Activated B cell treated with CpG ODN at 0.5 μM for 24 hours (primary cell): ENCODE measurements at places on chromosomes 13 and 19. TPM values are rescaled to one million over a fixed set of nuclear protein-coding genes. Genes with fewer than 3 reads are reported as not detected.

Gene WTIP
- 0.07 and 0.38 TPM in 2 replicates for total RNA-seq

Gene FSD1
- total RNA-seq: 1.4 and 2.6 TPM in 2 replicates

Gene ZFP14
- 7.7 and 10.4 TPM in 2 replicates for total RNA-seq

Gene ZFR2
- 0.31 and 0.34 TPM in 2 replicates for total RNA-seq

Gene SACS
- 27.2 and 29.3 TPM in 2 replicates for total RNA-seq

Gene CTXN1
- not detected in 2 replicates for total RNA-seq

Gene EPSTI1
- 30.6 and 32.8 TPM in 2 replicates for total RNA-seq

Gene CACNG7
- total RNA-seq: not detected in 2 replicates

Gene ICAM5
- 0.76 and 1.2 TPM in 2 replicates for total RNA-seq

Gene SLC25A41
- 0.40 and 0.69 TPM in 2 replicates for total RNA-seq

Gene GARIN5A
- total RNA-seq: 0.29 and 0.67 TPM in 2 replicates

Gene NKPD1
- 0.11 and 0.12 TPM in 2 replicates for total RNA-seq

Gene ICAM4
- total RNA-seq: 0.71 and 0.95 TPM in 2 replicates

Gene IFNL4
- not detected in 2 replicates for total RNA-seq

DNA sequence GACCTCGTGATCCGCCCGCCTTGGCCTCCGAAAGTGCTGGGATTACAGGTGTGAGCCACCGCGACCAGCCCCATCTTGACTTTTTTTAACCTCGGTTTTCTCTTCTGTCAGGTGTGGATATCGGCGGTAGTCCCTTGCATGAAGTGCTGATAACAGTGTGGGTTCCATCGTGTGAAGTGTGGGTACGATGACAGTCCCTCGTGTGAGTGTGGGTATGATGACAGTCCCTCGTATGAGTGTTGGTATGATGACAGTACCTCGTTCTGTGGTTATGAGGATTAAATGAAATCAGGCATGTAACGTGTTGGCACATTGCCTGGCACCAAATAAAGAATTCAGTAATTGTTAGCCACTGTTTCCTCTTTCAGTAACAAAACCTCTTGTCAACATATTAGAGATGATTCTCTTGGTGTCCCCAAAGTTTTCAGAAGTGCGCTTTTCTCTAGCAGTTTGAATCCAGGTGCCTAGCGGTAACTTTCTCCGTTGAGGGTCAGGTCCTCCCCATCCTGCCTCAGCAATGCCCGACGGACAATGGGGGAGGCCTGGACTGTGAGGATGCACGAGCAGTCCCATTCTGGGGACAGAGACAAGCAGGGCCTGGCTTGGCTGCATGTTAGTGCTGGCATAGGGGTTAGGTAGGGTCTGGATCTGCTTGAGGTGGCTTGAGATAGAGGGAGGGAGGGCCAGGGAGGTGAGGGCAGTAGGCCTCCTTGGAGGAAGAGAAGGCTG is 15.3 kb downstream of the GATAD2A start:
- peaks cover 79% of the 10 kb centered on the region for H3K4me1 ChIP-seq
- DNase-seq: no peak
- peak overlapping the region; percentile 41 for H3K4me3 ChIP-seq
- H3K27ac ChIP-seq: peak overlapping the region; percentile 46
- no peaks in the 10 kb centered on the region for H3K27me3 ChIP-seq

GRCh38 chr19:54311486-54311885 is 1.5 kb downstream of the LILRA5 start:
- DNase-seq: no peak
- no peaks in the 10 kb centered on the region for H3K36me3 ChIP-seq
- H3K4me3 ChIP-seq: no peak overlapping the region
- H3K4me1 ChIP-seq: peaks cover 14% of the 10 kb centered on the region
- peaks cover 29% of the 10 kb centered on the region for H3K27me3 ChIP-seq
- H3K27ac ChIP-seq: no peak overlapping the region

DNA sequence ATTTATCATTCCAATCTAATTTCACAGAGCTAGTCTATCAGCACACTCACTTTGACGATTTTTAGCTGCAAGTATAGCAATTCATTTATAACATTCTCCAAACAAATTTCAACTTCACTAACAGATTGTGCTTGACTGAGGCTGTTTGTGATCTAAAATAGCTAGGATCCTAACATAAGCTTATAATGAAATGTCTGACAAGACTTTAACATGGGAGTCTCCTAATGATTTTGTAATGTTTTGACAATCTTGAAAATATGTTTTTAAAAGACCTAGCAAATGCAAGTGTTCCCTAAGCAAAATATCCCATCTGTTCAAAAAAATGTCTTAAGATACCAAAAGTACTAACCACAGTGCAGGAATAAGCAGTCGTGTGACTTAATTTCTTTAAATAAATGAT is 889.5 kb upstream of the SPRY2 start:
- no peaks in the 10 kb centered on the region for H3K4me1 ChIP-seq
- H3K27me3 ChIP-seq: no peaks in the 10 kb centered on the region
- no peaks in the 10 kb centered on the region for H3K36me3 ChIP-seq
- H3K27ac ChIP-seq: no peak overlapping the region

- no peak overlapping the region for H3K4me3 ChIP-seq
- no peak for DNase-seq
- H3K27ac ChIP-seq: no peak overlapping the region
- no peaks in the 10 kb centered on the region for H3K4me1 ChIP-seq
- peaks cover 11% of the 10 kb centered on the region for H3K27me3 ChIP-seq
- no peaks in the 10 kb centered on the region for H3K36me3 ChIP-seq
Measured at GRCh38 chr13:112438515-112438914, 62.4 kb downstream of the SPACA7 start.

- no peaks in the 10 kb centered on the region for H3K4me1 ChIP-seq
- no peaks in the 10 kb centered on the region for H3K36me3 ChIP-seq
- H3K27ac ChIP-seq: no peak overlapping the region
- no peak for DNase-seq
- H3K27me3 ChIP-seq: no peaks in the 10 kb centered on the region
Measured at GRCh38 chr13:107299717-107300116, 731.8 kb upstream of the ARGLU1 start.

- H3K27ac ChIP-seq: no peak overlapping the region
- no peaks in the 10 kb centered on the region for H3K4me1 ChIP-seq
- no peaks in the 10 kb centered on the region for H3K27me3 ChIP-seq
- H3K36me3 ChIP-seq: no peaks in the 10 kb centered on the region
Measured at GRCh38 chr13:38577048-38577447, 109.8 kb upstream of the FREM2 start.

DNA sequence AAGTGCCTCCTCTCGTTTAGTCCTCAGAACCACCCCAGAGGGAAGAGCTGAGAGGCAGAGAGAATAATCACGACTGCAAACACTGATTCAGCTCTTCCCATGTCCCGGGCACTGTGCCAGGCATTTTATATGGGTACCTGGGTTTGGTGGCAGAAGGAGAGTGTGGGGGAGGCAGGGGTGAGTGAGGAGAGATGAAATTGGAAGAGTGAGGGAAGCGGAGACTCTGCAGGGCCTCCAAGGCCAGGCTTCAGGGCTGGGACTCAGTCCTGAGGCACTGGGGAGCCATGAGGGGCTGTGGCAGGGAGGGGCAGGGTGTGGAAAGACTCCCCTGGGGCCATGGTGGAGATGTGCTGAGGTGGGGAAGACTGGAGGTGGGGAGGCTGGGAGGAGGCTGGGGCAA is 8.7 kb downstream of the SYNGR4 start:
- no peak for DNase-seq
- no peaks in the 10 kb centered on the region for H3K36me3 ChIP-seq
- no peak overlapping the region for H3K4me3 ChIP-seq
- H3K4me1 ChIP-seq: no peaks in the 10 kb centered on the region
- peaks cover 2% of the 10 kb centered on the region for H3K27me3 ChIP-seq

- H3K4me1 ChIP-seq: no peaks in the 10 kb centered on the region
- peaks cover 37% of the 10 kb centered on the region for H3K27me3 ChIP-seq
- H3K36me3 ChIP-seq: no peaks in the 10 kb centered on the region
- no peak for DNase-seq
Measured at GRCh38 chr19:42606660-42607351, 12.1 kb upstream of the CEACAM8 start.

GRCh38 chr13:40341501-40341900 is 324.9 kb downstream of the FOXO1 start:
- no peak for DNase-seq
- peaks cover 9% of the 10 kb centered on the region for H3K4me1 ChIP-seq

DNA sequence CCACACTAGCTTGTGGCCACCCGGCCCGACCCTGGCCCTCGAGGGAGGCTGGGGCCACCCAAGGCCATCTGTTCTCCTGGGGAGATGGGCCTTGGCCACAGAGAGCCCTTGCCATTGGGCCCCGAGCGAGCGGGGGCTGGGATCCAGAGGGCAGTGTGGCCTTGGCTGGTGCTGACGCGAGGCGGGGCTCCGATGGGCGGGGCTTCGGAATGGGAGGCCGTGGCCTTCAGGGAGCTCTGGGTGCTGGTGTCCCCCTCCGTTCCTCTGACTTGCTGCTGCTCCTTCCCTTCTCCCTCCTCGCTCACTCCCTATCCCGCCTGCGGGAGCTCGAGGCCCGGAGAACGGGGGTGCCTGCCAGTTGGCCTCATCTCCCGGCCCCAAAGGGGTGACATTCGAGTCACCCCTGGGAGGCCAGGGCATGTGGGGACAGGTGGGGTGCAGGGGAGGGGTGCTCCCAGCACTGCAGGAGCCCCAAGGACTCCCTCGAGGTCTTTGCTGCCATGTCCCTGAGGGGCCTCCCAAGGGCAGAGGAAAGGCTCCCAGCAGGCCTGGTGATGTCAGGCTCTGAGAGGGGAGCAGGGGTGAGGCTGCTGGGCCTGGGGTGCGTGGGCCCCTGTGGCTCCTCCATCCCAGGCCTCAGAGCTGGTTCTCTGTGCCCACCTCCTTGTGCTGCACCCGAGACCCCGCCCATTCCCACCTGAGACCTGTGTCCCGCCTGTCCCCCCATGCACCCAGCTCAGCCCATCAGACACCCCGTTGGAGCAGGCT is 4.2 kb downstream of the NCLN start:
- no peak for DNase-seq
- peaks cover 47% of the 10 kb centered on the region for H3K4me1 ChIP-seq
- no peaks in the 10 kb centered on the region for H3K27me3 ChIP-seq
- no peak overlapping the region for H3K4me3 ChIP-seq

GRCh38 chr13:66803808-66804456 is 426.2 kb downstream of the PCDH9 start:
- no peak for DNase-seq
- H3K27me3 ChIP-seq: no peaks in the 10 kb centered on the region
- H3K36me3 ChIP-seq: no peaks in the 10 kb centered on the region
- no peaks in the 10 kb centered on the region for H3K4me1 ChIP-seq

DNA sequence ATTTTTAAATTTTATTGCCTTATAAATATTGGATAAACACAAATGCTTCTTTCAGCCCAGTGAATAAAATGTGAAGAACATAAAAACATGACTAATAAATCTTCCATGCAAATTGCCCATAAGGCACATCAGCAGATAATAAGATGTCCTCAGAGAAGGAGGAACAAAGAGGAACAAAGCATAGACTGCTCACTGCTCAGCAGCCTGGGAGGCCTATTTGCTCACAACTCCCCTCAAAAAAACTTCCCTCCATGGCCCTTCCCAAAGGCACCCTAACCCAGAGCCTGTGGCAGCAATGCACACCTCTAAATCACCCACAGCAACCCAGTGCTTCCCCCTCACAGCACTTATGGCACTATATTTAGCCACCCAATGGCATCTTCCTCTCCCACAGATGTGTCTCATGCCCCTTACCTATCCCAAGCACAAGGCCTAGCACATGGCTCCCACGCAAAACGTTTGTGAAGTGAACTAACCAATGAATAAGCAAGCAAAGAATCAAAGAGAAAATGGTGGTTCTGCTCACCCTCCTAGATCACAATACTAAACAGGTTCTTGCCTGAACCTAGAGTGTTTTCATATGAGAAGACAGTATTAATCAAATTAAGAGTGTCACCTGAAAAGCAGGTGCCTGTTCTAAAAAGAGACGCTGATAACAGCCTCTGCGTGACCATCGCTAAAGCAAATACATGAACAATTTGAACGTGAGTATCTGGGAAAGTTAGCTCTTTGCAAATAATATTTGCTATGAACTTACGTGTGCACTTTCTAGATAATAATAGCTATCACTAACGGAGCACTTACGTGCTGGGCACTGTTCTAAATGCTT is 96.9 kb downstream of the TBC1D4 start:
- H3K36me3 ChIP-seq: no peaks in the 10 kb centered on the region
- H3K27ac ChIP-seq: no peak overlapping the region
- no peaks in the 10 kb centered on the region for H3K27me3 ChIP-seq
- no peaks in the 10 kb centered on the region for H3K4me1 ChIP-seq
- no peak overlapping the region for H3K4me3 ChIP-seq
- DNase-seq: no peak

DNA sequence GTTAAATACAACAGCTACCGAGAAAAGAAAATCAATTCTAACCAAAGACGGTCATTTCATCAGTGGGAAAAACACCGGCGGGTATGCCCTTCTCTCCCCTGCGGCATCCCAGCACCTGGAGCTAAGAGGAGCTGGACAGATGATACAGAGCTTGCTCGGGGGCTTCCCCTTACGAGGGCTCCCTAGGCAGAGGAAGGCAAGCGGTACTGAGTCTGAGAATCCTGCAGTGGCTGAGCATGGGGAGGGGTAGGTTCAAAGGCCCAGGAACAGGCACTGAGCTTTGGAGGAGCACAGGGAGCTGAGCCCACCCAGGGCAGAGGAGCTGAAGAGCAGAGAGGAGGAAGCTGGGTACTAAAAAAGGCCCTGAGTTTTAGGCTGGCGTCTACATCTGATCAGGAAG is 12.7 kb downstream of the STK24 start:
- peaks cover 14% of the 10 kb centered on the region for H3K36me3 ChIP-seq
- no peak for DNase-seq
- peaks cover 92% of the 10 kb centered on the region for H3K4me1 ChIP-seq
- H3K27ac ChIP-seq: peak overlapping the region; percentile 91

- DNase-seq: no peak
- no peak overlapping the region for H3K4me3 ChIP-seq
- no peaks in the 10 kb centered on the region for H3K36me3 ChIP-seq
- peaks cover 9% of the 10 kb centered on the region for H3K27me3 ChIP-seq
Measured at GRCh38 chr19:34969721-34970120, 5.7 kb upstream of the ZNF792 start.

DNA sequence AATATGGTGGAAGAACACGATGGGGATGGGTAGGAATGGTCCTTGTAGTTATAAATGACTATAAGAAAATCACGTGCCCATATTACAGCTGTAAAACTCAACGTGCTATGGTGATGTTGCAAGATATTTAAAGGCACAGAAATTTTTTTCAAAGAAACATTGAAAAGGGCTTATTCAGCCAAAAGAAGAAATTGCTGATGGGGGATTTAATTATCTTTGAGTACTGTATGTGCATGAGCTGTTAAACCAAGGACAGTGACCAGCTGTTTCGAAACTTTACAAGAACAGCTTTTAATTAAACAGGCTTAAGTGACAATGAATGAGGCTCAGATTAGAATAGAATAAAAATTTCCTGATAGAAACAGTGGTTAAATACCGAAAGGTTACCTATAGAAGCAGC is 339.0 kb downstream of the HS6ST3 start:
- H3K36me3 ChIP-seq: no peaks in the 10 kb centered on the region
- H3K4me1 ChIP-seq: no peaks in the 10 kb centered on the region
- no peaks in the 10 kb centered on the region for H3K27me3 ChIP-seq
- H3K27ac ChIP-seq: no peak overlapping the region

DNA sequence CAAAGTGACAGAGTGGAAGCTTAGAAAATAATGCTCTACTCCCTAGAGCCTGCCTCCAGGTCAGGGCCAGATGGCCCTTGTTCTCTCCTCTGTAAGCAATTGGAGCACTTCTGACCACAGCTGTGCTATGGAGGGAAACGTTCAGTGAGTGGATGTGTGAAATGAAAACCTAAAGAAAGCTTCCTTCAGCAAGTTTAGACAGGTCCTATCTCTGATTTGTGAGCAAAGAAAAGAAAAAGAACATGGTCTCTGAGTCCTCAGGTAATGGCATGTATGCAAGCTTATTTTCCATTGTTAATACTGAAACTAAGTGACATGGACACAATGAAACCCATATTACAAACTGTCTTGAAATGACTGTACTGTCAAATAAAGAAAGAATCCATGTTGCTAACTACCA is 1486.8 kb downstream of the EFNB2 start:
- no peak overlapping the region for H3K27ac ChIP-seq
- H3K4me3 ChIP-seq: no peak overlapping the region
- H3K4me1 ChIP-seq: no peaks in the 10 kb centered on the region
- DNase-seq: no peak
- no peaks in the 10 kb centered on the region for H3K36me3 ChIP-seq
